CD4-positive, alpha-beta T cell (primary cell): ENCODE measurements at places on chromosomes 4 and X. TPM values are rescaled to one million over a fixed set of nuclear protein-coding genes. Genes with fewer than 3 reads are reported as not detected.

Gene PGRMC2
- 92.8 TPM for total RNA-seq

Gene GAGE1
- total RNA-seq: not detected

Gene REELD1
- total RNA-seq: 1.7 TPM

GRCh38 chrX:68794461-68794860 lies 34.4 kb upstream of the EFNB1 start:
- DNase-seq: no peak
- no peak overlapping the region for H3K27ac ChIP-seq
- H3K27me3 ChIP-seq: no peaks in the 10 kb centered on the region
- H3K36me3 ChIP-seq: no peaks in the 10 kb centered on the region
- H3K4me3 ChIP-seq: no peak overlapping the region

GRCh38 chrX:358651-359143 lies 28.0 kb downstream of the PPP2R3B start:
- H3K36me3 ChIP-seq: peaks cover 7% of the 10 kb centered on the region
- H3K27ac ChIP-seq: no peak overlapping the region
- H3K4me3 ChIP-seq: no peak overlapping the region
- peaks cover 18% of the 10 kb centered on the region for H3K4me1 ChIP-seq
- H3K27me3 ChIP-seq: no peaks in the 10 kb centered on the region
- no peak for DNase-seq

- H3K36me3 ChIP-seq: no peaks in the 10 kb centered on the region
- DNase-seq: no peak
- H3K27me3 ChIP-seq: no peaks in the 10 kb centered on the region
- no peak overlapping the region for H3K27ac ChIP-seq
Observed at GRCh38 chr4:8556341-8557150, 23.6 kb upstream of the GPR78 start.

DNA sequence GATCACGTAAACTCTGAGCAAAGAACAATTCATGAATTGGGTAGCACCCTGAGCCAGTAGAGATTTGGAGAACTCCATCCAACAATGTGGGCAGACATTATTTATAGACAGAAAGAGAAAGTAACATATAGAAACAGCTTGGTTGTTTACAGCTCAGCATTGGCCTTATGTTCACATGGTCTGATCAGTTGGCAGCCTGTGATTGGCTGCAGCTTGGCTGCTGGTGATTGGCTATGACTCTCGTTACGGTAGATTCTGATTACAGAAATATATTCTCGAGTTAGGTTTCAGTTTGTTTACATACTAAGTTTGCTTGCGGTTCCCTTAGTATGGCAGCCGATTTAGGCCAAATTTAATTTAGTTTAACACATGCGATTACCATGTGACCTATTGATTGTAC lies 663.4 kb downstream of the RAPGEF2 start:
- no peaks in the 10 kb centered on the region for H3K36me3 ChIP-seq
- no peak overlapping the region for H3K27ac ChIP-seq
- H3K4me1 ChIP-seq: no peaks in the 10 kb centered on the region
- H3K4me3 ChIP-seq: no peak overlapping the region

DNA sequence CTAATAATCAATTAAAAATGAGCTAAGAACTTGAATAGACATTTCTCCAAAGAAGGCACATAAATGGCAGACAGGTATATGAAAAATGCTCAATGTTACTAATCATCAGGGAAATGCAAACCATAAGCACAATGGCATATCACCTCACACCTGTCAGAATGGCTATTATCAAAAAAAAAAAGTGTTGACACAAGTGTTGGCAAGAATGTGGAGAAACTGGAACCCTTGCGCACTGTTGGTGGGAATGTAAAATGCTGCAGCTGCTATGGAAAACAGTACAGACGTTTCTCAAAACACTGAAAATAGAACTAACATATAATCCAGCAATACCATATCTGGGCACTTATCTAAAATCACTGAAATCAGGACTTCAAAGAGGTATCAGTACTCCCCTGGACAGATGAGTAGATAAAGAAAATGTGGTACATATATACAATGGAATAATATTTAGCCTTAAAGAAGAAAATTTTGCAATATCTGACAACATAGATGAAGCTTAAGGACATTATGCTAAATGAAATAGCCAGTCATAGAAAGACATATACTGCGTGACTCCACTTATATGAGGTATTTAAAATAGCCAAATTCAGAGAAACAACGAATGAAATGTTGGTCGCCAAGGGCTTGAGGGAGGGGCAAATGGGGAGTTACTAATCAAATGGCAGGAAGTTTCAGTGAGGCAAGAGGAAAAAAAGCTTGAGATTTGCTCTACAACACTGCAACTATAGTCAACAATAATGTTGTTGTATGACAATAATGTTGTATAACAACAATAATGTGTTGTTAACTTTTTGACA lies 175.5 kb downstream of the WDFY3 start:
- H3K4me3 ChIP-seq: no peak overlapping the region

GRCh38 chr4:104416725-104417356 lies 77.9 kb downstream of the CXXC4 start:
- H3K4me3 ChIP-seq: no peak overlapping the region
- H3K27ac ChIP-seq: no peak overlapping the region
- DNase-seq: no peak
- H3K27me3 ChIP-seq: no peaks in the 10 kb centered on the region
- H3K4me1 ChIP-seq: no peaks in the 10 kb centered on the region

- peaks cover 17% of the 10 kb centered on the region for H3K4me1 ChIP-seq
- H3K4me3 ChIP-seq: peak overlapping the region; percentile 83
Observed at GRCh38 chrX:40581336-40581920, 658 bp downstream of the ATP6AP2 start.

GRCh38 chr4:96483308-96484030 lies 643.6 kb downstream of the PDHA2 start:
- no peak for DNase-seq
- H3K4me3 ChIP-seq: no peak overlapping the region
- no peaks in the 10 kb centered on the region for H3K27me3 ChIP-seq
- H3K36me3 ChIP-seq: no peaks in the 10 kb centered on the region

GRCh38 chrX:13165266-13166189 lies 121.1 kb upstream of the FAM9C start:
- no peak overlapping the region for H3K4me3 ChIP-seq
- H3K36me3 ChIP-seq: no peaks in the 10 kb centered on the region
- H3K27me3 ChIP-seq: no peaks in the 10 kb centered on the region
- peaks cover 11% of the 10 kb centered on the region for H3K4me1 ChIP-seq
- DNase-seq: no peak

- no peaks in the 10 kb centered on the region for H3K27me3 ChIP-seq
- no peak overlapping the region for H3K4me3 ChIP-seq
- no peaks in the 10 kb centered on the region for H3K36me3 ChIP-seq
- H3K27ac ChIP-seq: no peak overlapping the region
- DNase-seq: no peak
- H3K4me1 ChIP-seq: no peaks in the 10 kb centered on the region
Observed at GRCh38 chr4:14566518-14566917, 435.8 kb upstream of the CPEB2 start.
